NCI-H1694 (cell line): ENCODE measurements at places on chromosomes 12 and 14.

DNA sequence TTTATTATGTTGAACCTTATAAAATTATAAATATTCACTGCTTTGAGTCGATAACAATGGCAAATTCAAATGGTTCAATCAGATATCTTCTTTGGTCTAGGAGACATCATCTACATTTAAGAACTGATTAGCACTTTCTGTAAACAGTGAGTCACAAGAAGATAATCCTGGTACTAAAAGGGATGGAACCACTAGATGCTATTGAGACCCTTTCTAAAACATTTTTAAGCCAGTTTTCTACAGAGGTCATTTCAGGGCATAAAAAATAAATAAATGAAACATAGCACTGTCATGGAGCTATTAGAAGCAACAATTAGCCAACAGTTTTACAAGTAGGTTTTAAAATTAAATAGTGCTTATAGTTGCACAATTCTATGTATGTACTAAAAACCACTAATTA lies 212.2 kb downstream of the DUSP6 start:
- no peak for DNase-seq

GRCh38 chr14:73133795-73134194 lies 2.5 kb upstream of the PSEN1 start:
- DNase-seq = no peak

DNA sequence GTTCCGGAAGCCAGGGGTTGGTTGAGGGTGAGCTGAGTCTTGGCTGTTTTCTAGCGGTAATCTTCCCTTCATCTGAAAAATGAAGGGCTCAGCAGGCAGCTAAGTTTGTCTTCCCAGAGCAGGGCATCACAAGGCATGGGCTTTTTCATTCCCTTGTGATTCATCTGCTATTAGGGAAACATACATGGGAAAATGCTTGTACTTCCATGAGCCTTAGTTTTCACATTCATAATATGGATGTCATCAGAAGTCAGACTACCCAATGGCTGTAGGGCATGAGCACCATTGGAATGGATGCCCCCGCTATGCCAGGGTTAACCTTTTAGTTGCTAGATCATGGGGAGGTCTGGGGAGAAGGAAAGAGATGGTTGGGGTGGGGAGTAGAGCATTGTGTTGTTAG lies 18.7 kb downstream of the HELB start:
- DNase-seq = no peak

DNA sequence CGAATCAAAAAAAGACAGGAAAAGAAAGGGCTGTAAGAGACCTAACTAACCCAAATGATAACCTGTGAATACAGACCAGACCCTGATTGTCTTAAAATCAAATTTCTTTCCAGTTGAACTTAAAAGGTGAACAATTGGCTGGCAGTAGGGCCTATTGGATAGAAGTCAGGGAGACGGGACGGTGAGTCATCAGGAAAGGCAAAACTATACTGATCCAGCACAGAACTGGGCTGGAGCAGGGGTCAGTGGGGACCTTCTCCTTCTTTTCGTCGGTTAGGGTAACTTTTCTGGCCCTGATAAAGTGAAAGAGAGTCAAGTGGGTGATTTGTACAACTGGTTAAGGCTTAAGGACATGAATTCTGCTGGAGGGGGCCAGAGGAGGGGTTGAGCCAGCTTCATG lies 84.9 kb upstream of the OTX2 start:
- DNase-seq = no peak

GRCh38 chr12:33678221-33678964 lies 238.8 kb upstream of the SYT10 start:
- no peak for DNase-seq

- no peak for DNase-seq
These were observed 16.6 kb upstream of the TRAF3 start for GRCh38 chr14:102760496-102761193.

DNA sequence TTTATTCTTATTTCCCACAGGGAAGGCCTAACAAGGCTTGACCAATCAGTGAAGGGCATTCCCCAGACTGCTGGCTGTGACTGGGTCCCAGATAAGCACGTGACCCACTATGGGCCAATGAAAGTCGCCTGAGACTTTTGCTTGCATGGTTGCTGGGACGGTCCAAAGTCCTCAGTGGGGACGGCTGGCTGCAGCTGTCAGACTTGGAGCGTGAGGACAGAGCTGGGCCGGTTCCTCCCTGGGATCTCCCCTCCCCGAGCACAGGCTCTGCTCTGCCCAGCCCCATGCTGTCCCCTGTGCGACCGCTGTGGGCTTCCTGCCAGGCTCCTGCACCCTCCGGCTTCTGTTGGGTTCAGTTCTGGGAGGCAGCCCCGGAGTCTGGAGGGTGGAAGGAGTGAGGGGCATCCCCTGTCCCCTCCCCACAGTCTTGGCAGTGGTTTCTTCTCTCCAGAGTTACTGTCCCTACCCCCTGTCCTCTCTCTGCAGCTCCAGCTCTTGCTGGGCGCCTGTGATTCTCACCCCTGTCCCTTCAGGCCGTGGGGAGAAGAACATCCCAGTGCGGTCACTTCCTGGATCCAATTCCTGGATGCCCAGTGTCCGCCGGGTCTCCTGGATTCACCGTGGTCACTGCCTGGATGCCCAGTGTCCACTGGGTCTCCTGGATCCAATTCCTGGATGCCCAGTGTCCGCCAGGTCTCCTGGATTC lies 50.1 kb downstream of the GALNT9 start:
- DNase-seq = no peak

GRCh38 chr14:75499084-75499875 lies 23.0 kb upstream of the BATF start:
- DNase-seq = no peak

DNA sequence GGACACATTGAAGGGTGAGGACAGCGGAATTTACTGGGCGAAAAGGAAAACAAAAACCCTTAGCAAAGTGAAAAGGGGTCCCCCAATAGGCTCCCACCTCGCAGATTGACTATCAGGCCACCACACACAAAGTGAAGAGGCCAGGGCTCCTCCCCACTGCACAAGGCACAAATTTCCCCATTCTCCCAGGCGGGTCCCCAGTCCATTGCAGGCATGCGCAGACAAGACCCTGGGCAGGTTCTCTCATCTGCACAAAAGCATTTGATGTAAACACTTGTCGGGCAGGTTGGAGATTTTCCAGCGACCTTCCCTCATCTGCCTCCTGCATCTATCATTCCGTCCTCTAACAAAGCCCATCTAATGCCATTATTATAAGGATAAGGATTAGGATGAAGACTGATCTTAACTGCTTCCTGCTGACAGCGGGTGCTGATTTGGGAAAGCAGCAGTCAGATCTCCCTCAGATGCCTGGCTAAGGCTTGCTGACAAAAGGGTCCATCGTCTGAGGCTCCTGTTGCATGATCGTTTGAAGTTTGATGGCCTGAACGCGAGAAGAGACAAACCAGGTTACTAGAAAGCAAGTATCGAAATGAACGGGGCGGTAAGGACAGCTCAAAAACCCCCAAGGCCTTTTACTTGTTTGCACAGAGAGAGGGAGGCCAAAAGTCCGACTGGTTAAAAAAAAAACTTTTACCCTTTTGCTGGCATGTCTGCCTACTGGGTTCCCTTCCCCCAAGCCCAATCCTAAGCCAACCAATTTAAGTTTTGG lies 14.4 kb downstream of the ASCL4 start:
- DNase-seq = no peak

GRCh38 chr12:129190827-129191226 lies 337.5 kb downstream of the GLT1D1 start:
- no peak for DNase-seq

DNA sequence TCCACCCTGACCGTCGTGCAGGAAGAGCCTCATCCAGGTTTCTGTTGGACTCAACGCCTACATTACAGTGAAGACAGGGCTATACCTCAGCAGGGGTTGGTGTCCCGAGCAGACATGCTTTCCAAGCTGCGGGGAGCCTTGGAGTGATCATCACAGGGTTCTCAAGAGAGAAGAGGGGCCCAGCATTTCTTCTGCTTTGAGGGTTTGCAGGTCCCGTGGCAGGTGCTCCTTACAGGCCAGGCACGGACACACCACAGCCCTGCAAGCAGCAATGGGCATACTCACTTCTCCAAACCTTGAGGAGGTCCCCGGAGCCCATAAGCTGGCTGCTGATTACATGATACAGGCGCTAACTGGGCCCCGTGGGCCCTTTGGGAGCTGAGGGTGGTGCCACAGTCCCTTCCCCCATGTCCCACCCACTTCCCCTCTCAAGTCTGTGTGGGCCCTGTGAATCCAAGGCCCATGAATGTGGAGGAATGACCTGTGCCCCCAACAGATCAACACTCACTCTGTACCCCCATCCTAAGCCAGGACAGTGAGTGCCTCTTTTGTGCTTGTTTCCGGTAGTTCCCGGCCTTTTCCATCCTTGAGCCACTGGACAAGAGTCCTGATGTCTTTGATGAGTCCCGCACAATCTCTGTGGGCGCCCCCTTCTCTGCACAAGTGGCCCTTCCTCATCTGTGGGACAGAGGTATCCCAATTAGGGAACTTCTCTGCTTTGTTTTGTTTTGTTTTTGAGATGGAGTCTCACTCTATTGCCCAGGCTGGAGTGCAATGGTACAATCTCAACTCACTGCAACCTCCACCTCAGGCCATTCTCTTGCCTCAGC lies 1.1 kb downstream of the AQP2 start:
- no peak for DNase-seq
